SK-N-MC (cell line): ENCODE measurements at places on chromosomes 5 and 9.

- DNase-seq, result no peak
These were observed 99.8 kb upstream of the SSBP2 start for GRCh38 chr5:81850501-81851357.

DNA sequence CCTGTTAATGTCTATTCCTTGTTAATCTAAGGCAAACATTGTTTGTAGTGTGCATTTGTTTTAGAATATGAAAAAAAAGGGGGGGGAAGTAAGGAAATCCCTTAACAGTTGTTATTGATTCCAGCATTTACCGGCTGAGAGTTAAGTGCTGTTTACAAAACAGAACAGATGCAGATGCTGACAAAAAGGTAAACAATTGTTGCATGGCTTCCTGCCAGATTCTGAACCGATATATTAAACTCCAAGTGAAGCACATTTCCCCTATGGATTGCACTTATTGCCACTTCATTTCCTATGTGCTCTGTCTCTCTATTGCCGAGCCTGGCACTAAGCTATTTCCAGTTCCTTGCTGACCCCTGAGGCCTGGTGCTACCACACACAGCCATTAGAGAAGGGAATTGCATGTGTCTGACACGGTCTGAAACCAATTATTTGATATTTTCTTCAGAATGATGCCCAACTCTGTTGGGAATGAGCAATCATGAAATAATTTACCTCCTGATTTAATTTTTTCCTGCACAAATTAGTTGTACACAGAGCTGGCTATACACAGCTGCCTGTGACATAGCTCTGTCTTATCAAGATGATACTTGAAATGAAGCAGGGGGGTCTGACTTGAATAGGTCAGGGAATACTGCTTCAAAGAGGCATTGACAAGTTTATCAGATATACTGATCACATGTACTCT is 109.8 kb downstream of the KIAA0825 start:
- no peak for DNase-seq

GRCh38 chr9:94030318-94031179 is 53.7 kb upstream of the PTPDC1 start:
- DNase-seq, result no peak

DNA sequence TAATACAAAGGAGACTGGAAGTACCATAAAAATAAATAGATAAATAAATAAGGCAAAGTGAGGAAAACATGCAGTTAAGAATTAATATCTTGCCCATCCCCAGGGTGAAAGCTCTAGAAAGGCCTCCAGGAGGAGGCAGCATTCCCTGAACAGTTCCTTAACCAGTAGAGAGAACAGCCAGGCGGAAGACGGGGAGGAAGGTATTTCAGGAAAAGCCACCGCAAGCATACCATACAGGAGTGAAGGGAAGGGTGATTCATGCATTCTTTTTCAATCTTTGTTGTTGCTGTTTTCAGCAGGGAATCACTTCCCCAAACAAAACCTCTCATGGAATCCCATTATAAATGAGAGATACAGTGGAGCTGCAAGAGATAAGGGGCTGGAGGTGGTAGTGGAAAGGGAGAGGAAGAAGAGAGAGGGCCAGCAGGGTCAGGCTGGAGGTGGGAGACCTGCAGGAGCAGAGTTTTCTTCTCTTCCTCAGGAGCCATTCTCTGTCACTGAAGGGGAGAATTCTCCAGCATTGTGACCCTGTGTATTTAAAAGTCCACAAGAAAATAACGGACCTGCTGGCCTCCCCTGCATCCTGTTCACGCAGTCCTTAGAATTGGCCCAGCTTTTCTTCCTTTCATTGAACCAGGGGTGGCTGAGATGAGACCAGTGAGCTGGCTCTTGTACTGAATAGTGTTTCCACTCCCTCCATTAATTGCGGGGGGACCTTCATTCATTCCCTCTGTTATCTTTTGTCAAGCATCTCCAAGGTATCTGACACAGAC is 255.9 kb downstream of the FAM114A2 start:
- DNase-seq, result no peak

- DNase-seq, result no peak
These were observed 826 bp downstream of the GPRIN1 start for GRCh38 chr5:176608937-176609723.
